CD4-positive, alpha-beta T cell treated with Interleukin-4 for 1 hour (primary cell): ENCODE measurements at places on chromosomes 13 and 19.

- peak; percentile 25 for DNase-seq
Observed at GRCh38 chr19:3094601-3095440, 659 bp downstream of the GNA11 start.

DNA sequence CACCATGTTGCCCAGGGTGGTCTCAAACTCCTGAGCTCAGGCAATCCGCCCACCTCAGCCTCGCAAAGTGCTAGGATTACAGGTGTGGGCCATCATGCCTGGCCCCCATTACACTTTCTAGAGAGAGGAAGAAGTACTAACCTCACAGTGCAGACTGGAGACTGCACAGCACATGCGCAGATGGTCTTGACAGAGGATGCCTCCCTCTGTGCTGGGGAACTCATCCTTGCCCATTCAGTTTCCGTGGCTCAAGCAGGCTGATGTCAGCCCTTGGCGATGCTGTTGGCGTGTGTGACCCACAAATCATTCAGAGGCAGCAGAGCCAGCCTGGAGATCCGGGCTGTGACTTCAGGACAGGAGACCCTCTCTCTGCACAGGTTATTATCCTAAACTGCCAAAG lies 14.6 kb upstream of the FFAR2 start:
- DNase-seq: no peak

- no peak for DNase-seq
Observed at GRCh38 chr13:35855531-35856019, 275.6 kb downstream of the DCLK1 start.

- DNase-seq: no peak
Observed at GRCh38 chr13:97193577-97193976, 28.6 kb upstream of the MBNL2 start.

- no peak for DNase-seq
Observed at GRCh38 chr13:33349288-33349985, 63.9 kb upstream of the STARD13 start.

- no peak for DNase-seq
Observed at GRCh38 chr13:100442095-100442832, 146.3 kb downstream of the GGACT start.

DNA sequence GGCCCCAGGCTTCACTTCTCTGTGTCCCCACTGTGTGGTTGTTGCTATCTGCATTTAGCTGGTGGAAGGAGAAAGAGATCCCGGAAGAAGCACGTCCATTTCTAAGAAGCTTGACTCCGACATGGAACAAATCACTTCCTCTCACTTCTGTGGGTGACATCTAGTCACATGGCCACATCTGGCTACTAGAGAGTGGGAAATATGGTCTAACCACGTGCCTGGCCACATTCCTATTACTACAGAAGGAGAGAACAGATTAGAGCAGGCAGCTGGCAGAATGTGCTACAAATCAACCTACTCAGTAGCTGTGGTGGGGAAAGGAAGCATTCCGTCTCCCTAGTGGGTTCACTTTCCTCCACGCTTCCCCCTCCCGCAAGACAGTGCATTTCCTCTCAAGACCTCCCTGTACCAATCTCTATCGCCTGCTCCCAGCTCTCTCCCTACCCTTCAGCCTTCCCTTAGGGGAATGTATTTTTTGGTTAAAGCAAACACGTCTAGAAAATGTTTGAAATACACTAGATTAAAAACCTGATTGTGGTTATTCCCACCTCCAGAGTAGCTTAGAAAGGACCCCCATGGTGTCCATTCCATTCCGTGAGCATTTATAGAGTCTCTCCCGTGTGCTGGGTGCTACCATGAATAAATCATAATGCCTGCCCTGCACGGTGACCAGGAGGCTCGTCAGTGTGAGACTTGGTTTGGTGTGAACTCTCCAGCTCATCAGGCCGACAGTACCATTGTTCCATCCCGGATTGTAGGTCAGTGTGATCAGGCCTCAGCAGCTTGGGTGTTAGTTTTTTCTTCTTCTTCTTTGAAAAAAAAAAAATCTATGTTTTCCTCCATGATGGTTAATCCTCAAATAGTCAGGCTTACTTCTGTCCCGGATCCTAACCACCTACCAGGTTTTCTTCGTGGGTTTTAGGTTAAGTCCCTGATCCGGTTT lies 8.0 kb upstream of the AMER2 start:
- no peak for DNase-seq

GRCh38 chr19:15292847-15293582 lies 39.3 kb downstream of the BRD4 start:
- DNase-seq: no peak

DNA sequence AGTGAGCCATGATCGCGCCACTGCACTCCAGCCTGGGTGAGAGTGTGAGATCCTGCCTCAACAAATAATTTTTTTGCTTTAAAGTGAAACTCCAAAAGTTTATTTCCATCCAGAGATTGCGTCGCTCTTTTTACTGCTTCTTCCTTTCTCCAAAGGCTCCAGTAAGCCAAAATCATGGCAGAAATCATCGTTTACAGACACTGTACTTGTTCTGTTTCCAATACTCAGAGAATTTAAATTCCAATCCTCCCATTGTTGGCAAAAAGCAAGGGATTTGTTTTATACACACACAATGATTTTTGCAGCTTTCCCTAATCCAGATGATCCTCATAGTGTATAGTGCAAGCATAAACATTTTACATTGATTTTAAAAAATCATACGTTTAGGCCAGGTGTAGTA lies 15.3 kb downstream of the FBXO27 start:
- DNase-seq: no peak

DNA sequence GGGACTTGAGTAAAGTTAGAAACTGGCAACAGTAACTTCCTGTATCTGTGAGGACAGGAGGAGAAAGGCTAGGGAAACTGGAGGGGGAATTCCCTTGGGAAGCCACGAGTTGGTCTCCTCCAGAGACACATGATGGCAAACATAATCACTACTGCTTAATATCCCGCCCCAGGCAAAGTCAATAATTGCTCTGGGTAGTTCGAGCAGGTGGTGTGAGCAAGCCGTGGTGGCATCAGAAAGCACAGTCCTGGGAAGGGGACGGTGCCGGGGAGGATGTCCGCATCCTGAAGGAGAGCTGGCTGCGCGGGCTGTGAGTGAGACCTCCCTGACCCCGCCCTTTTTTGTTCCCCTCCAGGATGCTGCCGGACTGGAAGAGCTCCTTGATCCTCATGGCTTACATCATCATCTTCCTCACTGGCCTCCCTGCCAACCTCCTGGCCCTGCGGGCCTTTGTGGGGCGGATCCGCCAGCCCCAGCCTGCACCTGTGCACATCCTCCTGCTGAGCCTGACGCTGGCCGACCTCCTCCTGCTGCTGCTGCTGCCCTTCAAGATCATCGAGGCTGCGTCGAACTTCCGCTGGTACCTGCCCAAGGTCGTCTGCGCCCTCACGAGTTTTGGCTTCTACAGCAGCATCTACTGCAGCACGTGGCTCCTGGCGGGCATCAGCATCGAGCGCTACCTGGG lies 1.4 kb downstream of the FFAR2 start:
- DNase-seq: no peak

DNA sequence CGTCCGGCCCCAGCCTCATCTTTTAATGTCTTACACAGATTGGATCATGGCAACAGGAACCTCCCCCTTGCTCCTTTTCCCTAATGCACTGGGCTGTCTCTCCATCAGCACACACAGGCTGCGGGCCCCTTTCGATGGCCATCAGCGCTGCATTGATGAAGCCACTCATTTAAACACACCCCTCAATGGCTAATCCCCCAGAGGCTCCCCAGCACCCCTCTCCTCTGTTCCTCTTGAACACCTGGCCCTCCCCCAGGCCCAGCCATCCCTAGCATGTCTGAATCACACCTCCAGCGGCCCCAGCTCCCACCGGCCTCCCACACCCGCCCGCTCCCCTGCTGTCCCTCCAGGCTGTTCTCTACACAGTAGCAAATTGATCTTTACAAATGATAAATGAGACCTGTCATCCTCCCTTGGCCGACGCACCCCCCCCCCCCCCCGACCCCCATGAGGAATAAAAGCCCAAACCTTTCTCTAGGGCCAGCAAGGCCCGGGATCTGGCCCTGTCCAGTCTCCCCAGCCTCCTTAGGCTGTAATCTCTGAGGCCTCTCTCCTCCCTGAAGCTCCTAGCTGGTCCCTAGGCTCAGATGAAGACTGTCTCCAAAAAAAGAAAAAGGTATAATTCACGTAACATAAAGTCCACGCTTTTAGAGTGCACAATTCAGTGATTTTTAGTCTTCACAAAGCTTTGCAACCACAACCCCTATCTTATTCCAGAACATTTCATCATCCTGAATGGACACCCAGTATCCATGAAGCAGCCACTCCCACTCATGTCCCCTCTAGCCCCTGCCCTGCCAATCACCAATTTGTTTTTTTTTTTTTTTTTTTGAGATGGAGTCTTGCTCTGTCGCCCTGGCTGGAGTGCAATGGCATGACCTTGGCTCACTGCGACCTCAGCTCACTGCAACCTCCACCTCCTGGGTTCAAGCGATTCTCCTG lies 7.4 kb downstream of the RPL28 start:
- no peak for DNase-seq

DNA sequence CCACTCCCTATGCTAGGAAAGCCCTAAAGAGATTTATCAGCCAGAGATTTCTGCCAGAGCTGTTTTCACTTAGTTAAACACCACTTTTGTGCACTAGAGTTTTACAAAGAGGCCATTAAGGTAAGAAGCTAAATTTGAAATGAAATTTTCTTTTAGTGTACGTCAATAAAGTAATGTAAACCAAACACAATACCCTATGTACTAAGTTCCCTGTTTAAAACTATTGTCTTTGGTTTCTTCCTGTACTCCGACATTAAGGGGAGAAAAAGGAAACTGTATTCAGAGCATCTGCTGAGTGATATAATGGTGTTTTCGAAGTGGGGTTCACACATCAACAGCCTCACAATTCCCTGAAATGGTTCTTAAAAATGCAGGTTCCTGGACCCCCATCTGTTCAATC lies 40.7 kb upstream of the STARD13 start:
- DNase-seq: no peak

DNA sequence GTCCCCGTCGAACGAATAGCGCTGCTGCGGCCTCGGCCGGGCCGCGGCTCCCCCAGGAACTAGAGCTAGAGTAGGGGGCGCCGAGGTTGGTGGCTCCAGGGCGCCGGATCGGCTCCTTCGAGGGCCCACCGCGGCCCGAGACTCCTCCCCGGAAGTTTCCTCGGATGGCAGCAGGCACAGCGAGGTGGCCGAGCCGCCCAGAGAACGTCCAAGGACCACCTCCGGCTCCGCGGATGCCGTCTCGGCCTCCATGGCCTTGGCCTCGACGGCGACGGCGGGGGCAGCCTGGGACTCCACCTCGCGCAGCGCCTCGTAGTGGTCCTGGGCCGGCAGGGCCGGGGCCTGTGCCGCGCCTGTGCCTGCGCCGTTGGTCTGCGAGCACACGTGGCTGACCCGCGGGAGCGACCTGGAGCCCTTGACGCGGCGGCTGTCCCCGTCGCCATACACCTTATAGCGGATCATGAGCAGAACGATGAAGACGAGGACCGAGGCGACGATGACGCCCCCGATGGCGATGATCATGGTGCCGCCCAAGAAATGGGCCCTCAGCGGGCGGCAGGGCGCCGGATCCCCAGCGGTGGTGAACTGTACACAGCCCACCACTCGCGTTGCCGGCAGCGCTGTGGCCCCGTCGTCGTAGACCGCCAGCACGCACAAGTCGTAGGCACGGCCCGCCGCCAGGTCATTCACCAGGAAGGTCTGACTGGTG lies 11.8 kb downstream of the IFNL1 start:
- no peak for DNase-seq

GRCh38 chr19:14840206-14840605 lies 5.2 kb upstream of the OR7A5 start:
- DNase-seq: no peak

DNA sequence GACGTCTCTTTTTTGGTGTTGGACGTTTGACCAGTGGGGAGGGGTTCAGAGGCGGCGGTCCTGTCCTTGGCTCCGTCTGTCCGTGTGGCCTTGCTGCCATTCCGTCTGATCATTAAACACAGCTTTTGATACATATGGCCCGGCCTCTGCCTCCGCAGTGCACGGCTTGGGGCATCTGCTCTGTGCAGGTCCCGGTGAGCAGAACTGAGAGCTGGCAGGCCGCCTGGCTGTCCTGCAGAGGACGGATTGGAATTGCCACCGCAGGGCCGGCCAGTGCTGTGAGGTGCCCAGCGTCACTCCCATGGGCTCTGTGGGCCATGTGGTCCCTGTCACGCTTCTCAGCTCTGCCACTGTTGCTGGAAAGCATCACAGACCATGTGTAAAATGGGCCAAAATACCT lies 5.4 kb upstream of the TMPRSS9 start:
- no peak for DNase-seq

- DNase-seq: no peak
Observed at GRCh38 chr19:48796298-48797083, 14.3 kb downstream of the BCAT2 start.

GRCh38 chr19:14519860-14520407 lies 1.7 kb upstream of the DNAJB1 start:
- peak; percentile 24 for DNase-seq

DNA sequence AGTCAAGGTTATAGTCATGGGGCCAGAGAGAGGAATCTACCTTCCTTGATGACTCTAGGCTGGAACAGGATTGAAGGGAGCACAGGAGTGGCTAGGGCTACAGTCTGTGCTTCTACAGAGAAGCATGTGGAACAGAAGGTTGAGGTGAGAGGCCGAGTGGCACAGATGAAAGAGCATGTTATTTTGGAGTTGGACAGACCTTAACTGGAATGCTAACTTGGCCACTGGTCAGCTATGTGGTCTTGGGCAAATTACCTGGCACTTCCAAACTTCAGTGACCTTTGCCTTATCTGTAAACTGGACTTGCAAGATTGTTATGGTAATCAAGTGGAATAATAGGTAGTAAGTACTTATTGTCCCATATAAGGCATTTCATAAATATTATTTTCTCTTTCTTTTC lies 252.7 kb downstream of the KCNRG start:
- DNase-seq: no peak

DNA sequence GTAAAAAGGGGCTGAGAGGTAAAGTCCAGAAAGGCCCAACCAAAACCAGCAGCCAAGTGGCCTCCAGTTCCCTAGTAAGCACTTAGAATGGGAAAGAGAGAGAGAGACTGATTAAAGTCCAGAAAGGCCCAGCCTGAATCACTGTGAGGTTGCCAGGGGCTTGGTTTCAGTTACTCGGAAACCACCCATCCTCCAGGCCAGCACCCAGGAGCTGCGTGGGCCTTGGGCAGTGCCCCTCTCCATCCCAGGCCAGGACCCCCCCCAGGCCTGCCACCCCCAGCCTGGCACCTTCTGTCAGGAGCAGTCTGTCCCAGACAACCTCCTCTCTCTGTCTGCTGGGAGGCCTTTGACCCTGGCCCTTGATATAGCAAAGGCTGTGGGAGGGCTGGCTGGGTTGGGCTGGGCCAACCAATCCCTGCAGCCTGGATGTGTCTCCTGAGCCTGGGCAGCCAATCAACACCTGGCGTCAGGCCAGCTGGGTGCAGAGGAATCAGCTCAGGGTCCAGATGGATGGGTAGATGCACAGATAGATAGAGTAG lies at the start of gene CYP4F2:
TSS of gene CYP4F2 (minus strand) at position 337 of the 539 bp plus-strand sequence. CDS start 463 bp downstream, outside the sequence.
- no peak for DNase-seq

- no peak for DNase-seq
Observed at GRCh38 chr13:99072356-99072755, 94.5 kb upstream of the DOCK9 start.

- DNase-seq: no peak
Observed at GRCh38 chr13:20814224-20814910, 40.6 kb upstream of the EEF1AKMT1 start.
